Progenitor cell of endocrine pancreas (in vitro differentiated cells): ENCODE measurements at places on chromosomes 4 and X. TPM values are rescaled to one million over a fixed set of nuclear protein-coding genes. Genes with fewer than 3 reads are reported as not detected.

DNA sequence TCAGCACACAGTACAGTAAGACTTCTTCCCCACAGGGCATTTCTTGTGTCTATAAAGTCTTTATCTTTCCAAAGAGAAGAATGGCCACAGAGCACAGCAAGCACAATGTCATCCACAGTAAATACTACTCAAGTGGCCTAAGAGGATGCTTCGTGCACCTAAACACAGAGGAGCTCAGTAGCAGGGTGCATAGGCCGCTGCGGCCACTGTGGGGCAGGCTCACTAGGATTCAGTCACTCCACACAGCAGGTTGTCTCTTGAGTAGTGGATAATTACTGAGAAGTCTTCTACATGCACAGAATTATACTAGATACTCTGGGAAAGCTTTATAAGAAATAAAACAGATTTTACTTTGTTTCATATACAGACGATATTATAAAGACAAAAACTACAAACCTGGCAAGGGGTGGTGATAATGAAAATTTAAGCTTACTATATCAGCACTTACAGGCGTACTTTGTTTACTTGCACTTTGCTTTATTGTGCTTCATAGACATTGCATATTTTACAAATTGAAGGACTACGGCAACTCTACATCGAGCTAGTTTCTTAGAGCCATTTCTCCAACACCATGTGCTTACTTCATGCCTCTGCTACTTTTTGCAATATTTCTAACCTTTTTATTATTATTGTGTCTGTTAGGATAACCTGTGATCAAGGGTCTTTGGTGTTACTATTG, 78.5 kb downstream of the PRDM5 start:
- H3K4me3 ChIP-seq = no peak overlapping the region
- no peak overlapping the region for H3K27ac ChIP-seq
- H3K36me3 ChIP-seq = no peaks in the 10 kb centered on the region
- H3K27me3 ChIP-seq = no peaks in the 10 kb centered on the region
- peaks cover 11% of the 10 kb centered on the region for H3K4me1 ChIP-seq

DNA sequence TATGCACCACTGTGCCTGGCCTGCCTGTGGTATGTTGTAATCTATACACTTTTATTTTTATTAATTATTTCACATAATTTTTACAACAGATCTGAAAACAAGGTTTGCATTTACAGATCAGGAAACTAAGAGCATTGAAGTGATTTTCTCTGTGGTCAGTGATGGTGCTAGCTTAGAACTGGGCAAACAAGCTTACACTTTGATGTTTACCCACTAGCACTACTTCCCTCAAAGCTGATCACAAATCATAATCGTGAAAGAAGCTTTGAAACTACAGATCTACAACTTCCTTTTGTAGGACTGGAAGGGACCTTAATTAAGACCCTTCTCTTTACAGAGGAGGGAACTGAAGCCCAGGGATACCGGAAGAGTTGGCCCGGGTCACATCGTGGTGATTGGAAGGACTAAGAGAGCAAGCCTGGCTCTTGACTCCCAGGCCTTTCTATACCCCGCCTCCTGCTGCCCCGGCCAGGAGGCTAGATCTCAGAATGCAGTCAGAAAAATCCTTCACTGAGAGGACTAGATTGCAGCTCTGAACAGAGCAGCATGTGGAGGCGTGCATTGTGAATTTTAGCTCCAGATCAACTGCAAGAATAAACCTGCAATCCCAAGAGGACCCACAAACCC, 93.7 kb upstream of the ZNF827 start:
- H3K4me3 ChIP-seq = no peak overlapping the region
- DNase-seq = no peak
- H3K4me1 ChIP-seq = peaks cover 27% of the 10 kb centered on the region

- peaks cover 41% of the 10 kb centered on the region for H3K4me1 ChIP-seq
- no peak overlapping the region for H3K27ac ChIP-seq
- H3K36me3 ChIP-seq = peaks cover 2% of the 10 kb centered on the region
- no peaks in the 10 kb centered on the region for H3K27me3 ChIP-seq
Measured at GRCh38 chr4:143375326-143376073, 38.8 kb downstream of the GAB1 start.

DNA sequence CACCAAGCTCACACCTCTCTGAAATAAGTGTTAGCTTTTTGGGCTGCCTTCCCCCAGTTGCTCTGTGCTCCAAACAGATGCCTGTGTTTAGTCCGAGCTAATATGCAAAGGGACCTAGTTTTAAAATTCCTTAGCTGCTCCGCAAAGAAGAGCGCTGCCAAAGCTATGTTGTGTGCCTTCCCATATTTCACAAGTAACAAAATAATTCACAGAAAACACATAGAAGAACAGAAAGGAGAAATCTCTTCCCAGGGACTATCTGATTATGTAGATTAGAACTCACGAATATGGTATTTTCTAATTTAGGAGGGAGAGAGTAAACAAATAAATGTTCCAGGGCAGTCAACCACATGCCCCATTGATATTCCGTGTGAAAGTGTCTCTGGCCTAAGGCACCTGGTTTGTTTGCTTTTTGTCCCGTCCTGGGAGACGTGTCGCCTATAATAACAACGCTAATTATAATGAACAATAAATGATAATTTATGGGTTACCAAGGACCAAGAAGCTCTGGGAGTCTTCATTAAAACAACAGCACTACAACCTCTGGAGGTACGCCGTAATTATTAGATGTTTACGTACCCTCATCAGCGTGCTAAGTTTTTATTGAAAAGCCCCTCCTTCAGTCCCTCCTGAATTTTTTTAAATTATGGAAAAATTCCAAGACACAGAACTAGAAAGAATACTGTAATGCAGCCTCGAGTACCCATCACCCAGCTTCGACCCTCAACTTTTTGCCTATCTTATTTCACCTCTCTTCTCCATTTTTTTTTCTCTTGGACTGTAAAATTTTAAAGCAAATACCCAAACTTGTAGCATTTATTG, 1.2 kb upstream of the CCNG2 start:
- no peaks in the 10 kb centered on the region for H3K27me3 ChIP-seq
- no peak for DNase-seq
- peak overlapping the region; percentile 100 for H3K27ac ChIP-seq
- H3K4me1 ChIP-seq = peaks cover 39% of the 10 kb centered on the region

DNA sequence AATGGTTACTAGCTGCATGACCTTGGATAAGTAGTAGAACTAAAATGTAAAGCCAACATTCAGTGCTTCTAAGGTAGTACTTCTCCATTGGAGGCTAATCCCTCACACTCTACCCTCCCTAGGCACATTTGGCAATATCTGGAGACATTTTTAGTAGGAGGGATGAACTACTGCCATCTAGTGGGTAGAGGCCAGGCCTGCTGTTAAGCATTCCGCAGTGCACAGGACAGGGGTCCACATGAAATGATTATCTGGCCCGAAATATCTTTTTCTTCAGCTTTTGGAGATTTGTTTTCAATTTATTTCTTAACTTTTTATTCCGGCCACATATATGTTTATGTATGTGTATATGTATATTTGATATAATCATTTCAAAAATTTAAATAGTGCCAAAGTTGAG, 36.0 kb upstream of the SPANXC start:
- no peaks in the 10 kb centered on the region for H3K36me3 ChIP-seq
- no peak overlapping the region for H3K27ac ChIP-seq
- peaks cover 1% of the 10 kb centered on the region for H3K4me1 ChIP-seq
- no peaks in the 10 kb centered on the region for H3K27me3 ChIP-seq

- no peak for DNase-seq
- H3K36me3 ChIP-seq = peaks cover 32% of the 10 kb centered on the region
- H3K27ac ChIP-seq = no peak overlapping the region
- no peaks in the 10 kb centered on the region for H3K27me3 ChIP-seq
Measured at GRCh38 chr4:1833307-1834046, 22.5 kb downstream of the LETM1 start.

GRCh38 chr4:94372991-94373390, 30.4 kb upstream of the HPGDS start:
- no peak overlapping the region for H3K27ac ChIP-seq
- H3K36me3 ChIP-seq = no peaks in the 10 kb centered on the region
- DNase-seq = no peak
- no peak overlapping the region for H3K4me3 ChIP-seq

DNA sequence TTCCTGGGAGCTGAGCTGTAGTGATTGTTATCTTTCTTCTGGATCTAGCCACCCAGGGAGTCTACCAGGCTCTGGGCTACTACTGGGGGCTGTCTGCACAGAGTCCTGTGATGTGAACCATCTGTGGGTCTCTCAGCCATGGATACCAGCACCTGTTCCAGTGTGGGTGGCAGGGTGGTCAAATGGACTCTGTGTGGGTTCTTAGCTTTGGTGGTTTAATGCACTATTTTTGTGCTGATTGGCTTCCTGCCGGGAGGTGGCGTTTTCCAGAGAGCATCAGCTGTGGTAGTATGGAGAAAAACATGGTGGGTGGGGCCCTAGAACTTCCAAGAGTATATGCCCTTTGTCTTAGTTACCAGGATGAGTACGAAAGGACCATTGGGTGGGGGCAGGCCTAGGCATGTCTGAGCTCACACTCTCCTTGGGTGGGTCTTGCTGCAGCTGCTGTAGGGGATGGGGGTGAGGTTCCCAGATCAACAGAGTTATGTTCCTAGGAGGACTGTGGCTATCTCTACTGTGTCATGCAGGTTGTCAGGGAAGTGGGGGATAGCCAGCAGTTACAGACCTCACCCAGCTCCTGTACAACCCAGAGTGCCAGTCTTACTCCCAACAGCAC, 264.8 kb upstream of the LDB2 start:
- H3K4me1 ChIP-seq = no peaks in the 10 kb centered on the region
- H3K27ac ChIP-seq = no peak overlapping the region
- H3K4me3 ChIP-seq = no peak overlapping the region
- H3K27me3 ChIP-seq = peaks cover 3% of the 10 kb centered on the region
- DNase-seq = no peak
- H3K36me3 ChIP-seq = no peaks in the 10 kb centered on the region

GRCh38 chrX:150268839-150269355, 94.2 kb upstream of the MAMLD1 start:
- H3K36me3 ChIP-seq = no peaks in the 10 kb centered on the region
- H3K27me3 ChIP-seq = no peaks in the 10 kb centered on the region
- H3K27ac ChIP-seq = peak overlapping the region; percentile 76
- no peak for DNase-seq

DNA sequence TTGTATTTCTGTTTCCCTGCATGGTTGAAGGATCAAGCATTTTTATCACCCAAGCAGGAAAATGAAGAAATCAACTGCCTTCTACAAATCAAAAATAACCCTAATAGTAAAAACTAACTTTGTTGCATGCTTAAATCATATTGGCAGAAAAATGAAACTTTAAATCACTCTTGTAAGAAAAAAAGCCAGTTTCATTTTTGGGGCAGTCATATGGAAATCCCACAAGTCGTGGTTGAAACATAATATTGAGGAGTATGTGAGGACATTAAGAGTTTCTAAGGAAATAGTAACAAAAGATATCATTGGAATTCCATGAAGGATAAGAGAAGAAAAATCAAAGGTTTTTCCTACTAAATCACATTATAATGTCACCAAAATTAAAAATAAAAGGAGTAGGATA, 8.4 kb downstream of the TEC start:
- H3K27me3 ChIP-seq = no peaks in the 10 kb centered on the region
- peaks cover 2% of the 10 kb centered on the region for H3K4me1 ChIP-seq
- no peak for DNase-seq

- H3K4me3 ChIP-seq = no peak overlapping the region
- DNase-seq = no peak
Measured at GRCh38 chr4:165385126-165385525, 6.3 kb downstream of the CPE start.

The RNF175 gene
- 1.7 and 1.9 TPM in 2 replicates for total RNA-seq
